CD4-positive, alpha-beta T cell (primary cell): ENCODE measurements at places on chromosomes 6 and 20. TPM values are rescaled to one million over a fixed set of nuclear protein-coding genes. Genes with fewer than 3 reads are reported as not detected.

The KCNS1 gene
- not detected for total RNA-seq

The TAF4 gene
- total RNA-seq: 12.5 TPM

The FOXC1 gene
- total RNA-seq: not detected

The NR2E1 gene
- total RNA-seq: not detected

The PAK1IP1 gene
- 5.8 TPM for total RNA-seq

The IL17F gene
- not detected for total RNA-seq

The SEMG1 gene
- not detected for total RNA-seq

The FNDC11 gene
- total RNA-seq: 1.8 TPM

The SPTLC3 gene
- 0.59 TPM for total RNA-seq

- peaks cover 76% of the 10 kb centered on the region for H3K4me1 ChIP-seq
- no peak for DNase-seq
- H3K27ac ChIP-seq: peak overlapping the region; percentile 100
- H3K4me3 ChIP-seq: peak overlapping the region; percentile 94
Measured at GRCh38 chr6:32844839-32845383, 1.1 kb upstream of the PSMB8 start.

GRCh38 chr20:2709205-2709981 lies 16.8 kb downstream of the EBF4 start:
- DNase-seq: no peak
- H3K36me3 ChIP-seq: no peaks in the 10 kb centered on the region
- no peak overlapping the region for H3K4me3 ChIP-seq
- no peak overlapping the region for H3K27ac ChIP-seq

- H3K27ac ChIP-seq: no peak overlapping the region
- DNase-seq: no peak
- no peaks in the 10 kb centered on the region for H3K27me3 ChIP-seq
- no peaks in the 10 kb centered on the region for H3K4me1 ChIP-seq
Measured at GRCh38 chr6:49772285-49772684, 14.8 kb downstream of the PGK2 start.

- no peaks in the 10 kb centered on the region for H3K4me1 ChIP-seq
- DNase-seq: no peak
- H3K36me3 ChIP-seq: no peaks in the 10 kb centered on the region
- no peak overlapping the region for H3K4me3 ChIP-seq
Measured at GRCh38 chr6:84671183-84671582, 93.2 kb downstream of the TBX18 start.

GRCh38 chr6:157941101-157941863 lies 40.4 kb upstream of the SYNJ2 start:
- no peaks in the 10 kb centered on the region for H3K4me1 ChIP-seq
- peaks cover 69% of the 10 kb centered on the region for H3K36me3 ChIP-seq
- no peak overlapping the region for H3K4me3 ChIP-seq

DNA sequence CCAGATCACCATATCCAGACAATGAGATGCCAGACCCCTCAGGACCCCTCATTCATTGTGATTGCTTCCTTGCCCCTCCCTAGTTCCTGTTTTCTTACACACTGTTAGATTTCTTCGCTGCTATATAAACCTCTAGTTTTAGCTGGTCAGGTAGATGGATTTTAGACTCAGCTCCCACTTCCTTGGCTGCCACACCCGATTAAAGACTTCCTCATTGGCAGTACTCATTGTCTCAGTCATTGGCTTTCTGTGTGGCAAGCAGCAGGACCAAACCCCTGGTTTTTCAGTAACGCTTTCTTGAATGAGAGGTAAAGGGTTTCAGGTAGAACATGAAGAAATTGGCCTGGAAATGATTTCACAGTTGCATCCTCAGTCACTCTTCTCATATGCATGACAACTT lies 47.9 kb downstream of the QRSL1 start:
- H3K4me1 ChIP-seq: no peaks in the 10 kb centered on the region
- no peaks in the 10 kb centered on the region for H3K27me3 ChIP-seq
- no peak overlapping the region for H3K27ac ChIP-seq
- DNase-seq: no peak

DNA sequence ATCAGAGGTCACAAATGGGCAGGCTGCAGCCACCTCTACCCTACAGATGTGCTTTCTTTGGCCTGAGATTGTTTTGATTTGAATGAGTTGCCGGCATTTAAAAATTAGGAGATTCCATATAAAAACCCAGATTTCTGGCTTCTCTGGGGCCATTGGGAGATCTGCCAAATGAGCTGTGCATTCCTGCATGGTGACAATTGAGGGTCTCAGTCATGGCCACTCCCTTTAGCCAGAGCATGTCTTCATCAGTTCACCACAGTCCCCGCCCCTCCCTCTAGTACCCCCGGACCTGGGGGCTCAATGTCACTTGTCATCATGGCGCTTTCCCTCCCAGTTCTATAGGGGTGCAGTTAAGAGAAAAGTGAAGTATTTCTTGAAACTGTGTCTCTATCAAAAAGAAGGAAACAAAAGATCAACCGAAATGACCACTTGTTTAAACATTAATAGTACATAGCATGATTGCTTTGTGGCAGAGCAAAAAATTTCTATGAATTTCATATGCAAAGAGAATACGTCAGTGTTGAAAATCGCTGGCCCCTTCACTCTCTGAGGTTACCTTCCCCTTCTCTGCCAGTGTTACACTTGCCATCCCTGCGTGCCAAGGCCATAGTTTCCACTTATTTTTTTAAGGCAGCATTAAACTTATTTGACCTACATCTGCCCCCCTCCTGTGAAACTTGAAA lies 21.1 kb downstream of the EYA2 start:
- DNase-seq: no peak
- H3K27me3 ChIP-seq: no peaks in the 10 kb centered on the region
- no peak overlapping the region for H3K27ac ChIP-seq
- no peak overlapping the region for H3K4me3 ChIP-seq
- no peaks in the 10 kb centered on the region for H3K4me1 ChIP-seq

DNA sequence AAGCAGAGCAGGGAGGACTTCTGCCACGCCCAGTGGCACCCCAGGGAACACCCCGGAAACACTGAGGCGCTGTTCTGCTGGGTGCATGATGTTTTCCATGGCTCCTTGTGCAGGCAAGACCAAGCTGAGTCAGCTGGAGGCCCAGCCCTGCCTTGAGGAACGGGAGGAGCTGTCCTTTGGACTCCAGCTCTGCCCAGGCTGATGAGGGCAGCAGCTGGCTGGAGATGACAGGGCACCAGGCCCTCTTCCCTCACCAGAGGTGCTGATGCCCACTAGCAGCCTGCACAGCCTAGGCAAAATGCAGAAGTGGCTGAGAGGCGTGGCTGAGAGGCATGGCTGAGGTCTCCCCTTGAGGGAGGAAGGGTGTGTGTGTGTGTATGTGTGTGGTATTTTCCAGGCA lies 2.4 kb downstream of the C6orf132 start:
- DNase-seq: no peak
- H3K27me3 ChIP-seq: peaks cover 36% of the 10 kb centered on the region
- no peaks in the 10 kb centered on the region for H3K36me3 ChIP-seq
- H3K4me1 ChIP-seq: peaks cover 16% of the 10 kb centered on the region

DNA sequence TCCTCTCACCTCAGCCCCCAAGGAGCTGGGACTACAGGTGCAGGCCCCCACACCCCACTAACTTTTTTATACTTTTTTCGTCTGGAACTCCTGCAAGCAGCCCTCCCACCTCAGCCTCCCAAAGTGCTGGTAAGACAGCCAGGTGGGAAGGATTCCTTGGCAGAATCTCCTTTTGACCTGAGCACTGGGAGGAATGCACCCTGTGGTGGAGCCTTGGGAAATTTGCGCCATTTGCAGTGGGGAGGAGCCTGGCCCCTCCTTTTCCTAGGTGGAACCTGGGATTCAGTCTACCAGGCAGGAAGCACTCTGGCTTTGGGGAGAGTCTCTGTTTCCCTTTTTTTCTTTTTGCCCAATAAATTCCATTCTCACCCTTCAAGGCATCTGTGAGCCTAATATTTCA lies 2.3 kb upstream of the RNGTT start:
- H3K27me3 ChIP-seq: no peaks in the 10 kb centered on the region
- no peak overlapping the region for H3K4me3 ChIP-seq
- H3K36me3 ChIP-seq: no peaks in the 10 kb centered on the region
- peaks cover 15% of the 10 kb centered on the region for H3K4me1 ChIP-seq
- no peak overlapping the region for H3K27ac ChIP-seq

GRCh38 chr6:151131324-151132007 lies 108.3 kb upstream of the AKAP12 start:
- no peak overlapping the region for H3K4me3 ChIP-seq
- no peaks in the 10 kb centered on the region for H3K27me3 ChIP-seq
- H3K27ac ChIP-seq: no peak overlapping the region
- H3K4me1 ChIP-seq: no peaks in the 10 kb centered on the region
- no peaks in the 10 kb centered on the region for H3K36me3 ChIP-seq

DNA sequence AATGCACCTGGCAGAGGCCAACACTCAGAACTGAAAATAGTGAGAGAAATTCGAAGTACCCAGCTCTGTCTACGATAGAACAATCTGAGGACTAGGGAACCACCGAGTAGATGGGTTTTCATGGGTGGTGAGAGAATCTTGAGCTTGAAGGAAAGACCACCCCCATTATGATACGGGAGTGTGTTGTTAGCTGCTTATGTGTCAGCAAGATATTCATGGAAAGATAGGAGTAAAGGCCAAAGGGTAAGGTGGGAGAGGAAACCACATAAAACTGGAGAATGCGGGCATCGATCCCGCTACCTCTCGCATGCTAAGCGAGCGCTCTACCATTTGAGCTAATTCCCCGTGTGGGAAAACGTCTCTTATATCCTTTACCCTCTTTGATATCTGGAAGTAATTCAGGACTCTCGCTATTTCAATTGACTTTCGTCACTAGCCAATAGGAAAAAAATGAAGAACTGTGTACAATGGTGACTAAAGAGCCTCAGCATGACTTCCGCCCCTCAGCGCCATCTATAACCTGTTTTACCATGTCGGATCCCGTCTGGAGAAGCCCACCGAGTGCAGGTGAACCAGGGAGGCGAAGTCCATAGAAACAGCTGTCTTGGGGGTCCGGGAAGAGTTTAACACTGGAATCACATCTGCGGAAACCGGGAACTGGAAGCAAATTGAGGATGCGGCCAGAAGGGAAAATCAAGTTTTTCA lies 25.0 kb upstream of the ABT1 start:
- peaks cover 21% of the 10 kb centered on the region for H3K4me1 ChIP-seq
- peak overlapping the region; percentile 56 for H3K4me3 ChIP-seq
- H3K36me3 ChIP-seq: no peaks in the 10 kb centered on the region
- H3K27ac ChIP-seq: no peak overlapping the region

GRCh38 chr6:104711371-104711770 lies 148.3 kb downstream of the HACE1 start:
- H3K27ac ChIP-seq: no peak overlapping the region
- H3K27me3 ChIP-seq: no peaks in the 10 kb centered on the region
- H3K36me3 ChIP-seq: no peaks in the 10 kb centered on the region
- no peak overlapping the region for H3K4me3 ChIP-seq
- no peak for DNase-seq

GRCh38 chr20:58545565-58546415 lies 30.6 kb upstream of the APCDD1L start:
- H3K36me3 ChIP-seq: no peaks in the 10 kb centered on the region
- no peaks in the 10 kb centered on the region for H3K4me1 ChIP-seq
- H3K27me3 ChIP-seq: peaks cover 12% of the 10 kb centered on the region
- no peak overlapping the region for H3K27ac ChIP-seq
- no peak overlapping the region for H3K4me3 ChIP-seq

GRCh38 chr6:36029464-36029863 lies 1.9 kb downstream of the MAPK14 start:
- peak overlapping the region; percentile 99 for H3K4me3 ChIP-seq
- H3K4me1 ChIP-seq: peaks cover 38% of the 10 kb centered on the region
- H3K27ac ChIP-seq: no peak overlapping the region
- no peaks in the 10 kb centered on the region for H3K36me3 ChIP-seq

- H3K27me3 ChIP-seq: no peaks in the 10 kb centered on the region
- H3K27ac ChIP-seq: no peak overlapping the region
- H3K4me3 ChIP-seq: no peak overlapping the region
- DNase-seq: no peak
- H3K36me3 ChIP-seq: no peaks in the 10 kb centered on the region
- H3K4me1 ChIP-seq: no peaks in the 10 kb centered on the region
Measured at GRCh38 chr6:168349718-168350210, 30.2 kb upstream of the DACT2 start.

GRCh38 chr6:42257063-42257462 lies 39.4 kb upstream of the MRPS10 start:
- DNase-seq: no peak
- H3K27ac ChIP-seq: no peak overlapping the region
- no peak overlapping the region for H3K4me3 ChIP-seq

DNA sequence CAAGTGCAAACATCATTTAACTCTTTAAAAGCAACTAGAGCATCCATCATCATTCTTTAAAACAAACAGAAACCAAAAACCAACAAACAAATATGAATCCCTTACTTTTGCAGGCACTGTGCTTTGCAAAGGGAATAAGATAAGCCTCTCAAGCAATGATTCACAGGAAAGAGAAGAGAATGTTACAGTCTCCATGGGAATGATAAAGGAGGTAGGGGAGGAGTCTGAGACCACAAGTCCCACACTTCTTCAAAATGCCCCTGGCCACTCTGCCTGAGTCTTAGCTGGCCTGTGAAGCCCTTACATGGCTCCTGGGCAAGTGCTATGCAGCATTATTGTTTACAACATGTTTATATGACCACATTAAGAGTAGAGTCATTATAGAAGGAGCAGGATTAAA lies 257.7 kb upstream of the MARCKS start:
- no peaks in the 10 kb centered on the region for H3K4me1 ChIP-seq
- H3K27ac ChIP-seq: no peak overlapping the region
- H3K27me3 ChIP-seq: no peaks in the 10 kb centered on the region
- no peak overlapping the region for H3K4me3 ChIP-seq
- no peak for DNase-seq

GRCh38 chr6:107654764-107655163 lies 164.8 kb downstream of the SOBP start:
- DNase-seq: no peak
- H3K4me3 ChIP-seq: no peak overlapping the region
- no peaks in the 10 kb centered on the region for H3K27me3 ChIP-seq
- H3K27ac ChIP-seq: no peak overlapping the region
- peaks cover 19% of the 10 kb centered on the region for H3K4me1 ChIP-seq

DNA sequence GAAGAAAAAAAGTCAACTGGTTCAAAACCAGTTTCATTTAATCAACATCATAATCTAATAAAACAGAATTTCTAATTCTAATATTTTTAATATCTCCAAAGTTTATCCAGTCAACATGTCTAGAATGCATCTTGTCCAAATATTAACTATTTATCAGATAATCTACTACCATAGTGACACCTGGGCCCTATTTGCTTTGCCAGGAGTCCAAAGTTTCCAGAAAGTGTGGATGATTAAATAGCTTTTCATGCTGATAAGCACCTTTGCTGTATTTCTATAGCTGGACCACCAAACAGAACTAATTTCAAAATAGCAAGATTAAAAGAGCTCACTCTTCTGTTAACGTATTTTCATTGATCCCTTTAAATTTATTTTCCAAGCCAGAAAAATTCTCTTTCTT lies 12.3 kb upstream of the TAAR1 start:
- no peaks in the 10 kb centered on the region for H3K36me3 ChIP-seq
- no peak for DNase-seq
- H3K4me3 ChIP-seq: no peak overlapping the region
- peaks cover 3% of the 10 kb centered on the region for H3K4me1 ChIP-seq
- H3K27ac ChIP-seq: no peak overlapping the region

DNA sequence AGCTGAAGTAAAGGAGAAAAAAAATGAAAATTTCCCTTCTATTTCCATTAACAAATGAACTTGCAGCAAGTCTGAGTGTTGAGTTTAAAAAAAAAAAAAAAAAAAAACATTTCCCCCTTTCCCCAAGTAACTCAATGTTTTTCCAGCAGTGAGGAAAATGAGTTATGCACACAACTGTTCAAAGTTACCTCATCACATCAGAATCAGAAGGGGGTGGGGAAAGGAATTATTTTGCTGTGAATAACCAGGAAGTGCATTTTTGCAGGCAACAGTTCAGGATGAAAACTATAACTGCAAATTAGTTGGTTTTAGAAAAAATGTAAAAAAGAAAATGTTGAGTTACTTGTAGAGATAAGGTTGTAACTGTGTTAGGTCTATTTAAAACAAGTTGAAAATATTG lies 568.9 kb upstream of the CITED2 start:
- no peak overlapping the region for H3K4me3 ChIP-seq
- no peak for DNase-seq
- H3K27ac ChIP-seq: no peak overlapping the region
- H3K36me3 ChIP-seq: no peaks in the 10 kb centered on the region
- H3K4me1 ChIP-seq: no peaks in the 10 kb centered on the region
